ENCODE measurements at places on chromosomes 11 and 22. TPM values are rescaled to one million over a fixed set of nuclear protein-coding genes. Genes with fewer than 3 reads are reported as not detected.

- no peaks in the 10 kb centered on the region for H3K27me3 ChIP-seq
- no peaks in the 10 kb centered on the region for H3K4me1 ChIP-seq
- DNase-seq = no peak
- H3K27ac ChIP-seq = no peak overlapping the region
Measured at GRCh38 chr11:66739983-66740382, 11.0 kb upstream of the SPTBN2 start.

DNA sequence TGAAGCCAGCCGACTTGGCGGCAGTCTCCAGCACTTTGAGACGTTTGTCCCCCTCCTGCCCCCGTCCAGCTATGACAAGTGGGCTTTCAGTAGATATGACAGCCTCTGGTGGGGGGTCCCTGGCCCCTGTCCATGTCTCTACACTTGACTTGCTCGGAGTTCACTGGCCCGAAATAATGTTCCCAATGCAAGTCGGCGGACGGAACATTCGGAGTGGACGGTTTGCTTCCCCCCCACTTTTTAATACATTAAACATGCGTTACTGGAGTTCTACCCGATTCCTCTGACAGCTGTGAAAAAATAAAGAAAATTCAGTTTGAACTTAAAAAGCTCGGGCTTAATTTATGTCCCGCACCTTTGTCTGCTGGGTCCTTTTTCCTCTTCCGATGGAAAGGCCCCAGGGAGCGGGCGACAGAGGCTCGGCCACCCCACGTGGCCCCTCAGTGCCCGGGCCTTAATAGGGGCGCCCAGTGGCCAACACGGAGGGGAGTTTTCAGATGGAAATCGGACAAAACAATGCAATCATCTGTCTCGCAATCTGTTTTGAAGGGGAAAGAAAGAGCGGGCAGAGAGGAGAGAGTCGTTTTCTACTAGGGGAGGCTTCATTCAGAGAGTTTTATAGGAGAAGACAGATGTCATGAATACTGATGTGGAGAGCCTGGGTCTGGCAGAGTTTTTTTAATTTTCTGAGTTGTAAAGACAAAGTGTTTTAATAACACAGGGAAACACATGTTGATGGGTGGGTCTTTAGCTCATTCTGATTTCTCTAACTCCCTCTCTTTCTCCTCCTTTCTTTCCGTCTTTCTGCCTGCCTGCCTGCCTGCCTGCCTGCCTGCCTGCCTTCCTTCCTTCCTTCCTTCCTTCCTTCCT, 50.2 kb downstream of the SMIM38 start:
- DNase-seq = no peak
- H3K4me3 ChIP-seq = no peak overlapping the region
- peaks cover 4% of the 10 kb centered on the region for H3K27me3 ChIP-seq
- no peaks in the 10 kb centered on the region for H3K4me1 ChIP-seq
- H3K27ac ChIP-seq = no peak overlapping the region
- H3K36me3 ChIP-seq = no peaks in the 10 kb centered on the region

GRCh38 chr22:29028468-29028867, 33.2 kb downstream of the C22orf31 start:
- H3K27ac ChIP-seq = no peak overlapping the region
- no peaks in the 10 kb centered on the region for H3K36me3 ChIP-seq
- no peak overlapping the region for H3K4me3 ChIP-seq

- no peak overlapping the region for H3K27ac ChIP-seq
- H3K4me3 ChIP-seq = no peak overlapping the region
- no peak for DNase-seq
- H3K36me3 ChIP-seq = peaks cover 12% of the 10 kb centered on the region
- no peaks in the 10 kb centered on the region for H3K27me3 ChIP-seq
- H3K4me1 ChIP-seq = peaks cover under 1% of the 10 kb centered on the region
Measured at GRCh38 chr11:134248910-134249480, 4.2 kb downstream of the THYN1 start.

GRCh38 chr11:88212300-88212699, 37.1 kb upstream of the RAB38 start:
- H3K27me3 ChIP-seq = no peaks in the 10 kb centered on the region
- H3K4me3 ChIP-seq = no peak overlapping the region
- H3K4me1 ChIP-seq = no peaks in the 10 kb centered on the region
- DNase-seq = no peak
- no peak overlapping the region for H3K27ac ChIP-seq
- no peaks in the 10 kb centered on the region for H3K36me3 ChIP-seq

GRCh38 chr22:49535126-49535525, 292.5 kb downstream of the BRD1 start:
- H3K4me3 ChIP-seq = no peak overlapping the region
- no peak overlapping the region for H3K27ac ChIP-seq
- no peak for DNase-seq
- peaks cover 63% of the 10 kb centered on the region for H3K27me3 ChIP-seq

Gene ANO1
- 1.6 TPM for total RNA-seq
